Ureter (tissue), 1 donor: ENCODE measurements at places on chromosomes 5 and 9. TPM values are rescaled to one million over a fixed set of nuclear protein-coding genes. Genes with fewer than 3 reads are reported as not detected.

DNA sequence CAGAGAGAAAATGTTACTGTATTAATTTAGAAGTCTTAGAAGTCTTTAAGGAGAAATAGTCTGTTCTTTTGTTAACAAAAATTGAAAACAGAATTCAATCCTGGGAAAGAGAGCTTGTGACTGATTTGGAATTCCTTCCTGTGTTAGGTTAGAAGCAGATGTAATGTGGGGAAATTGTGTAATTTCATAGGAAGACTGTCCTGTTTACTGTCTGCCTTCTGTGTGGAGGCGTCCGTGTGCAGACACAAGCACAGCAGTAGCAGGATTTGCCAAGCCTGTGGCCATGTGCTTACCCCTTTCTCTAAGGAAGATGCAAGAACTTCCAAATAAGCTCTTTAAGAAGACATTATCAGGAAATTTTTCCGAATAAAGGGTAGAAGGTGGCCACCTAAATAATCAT lies 36.7 kb upstream of the F2R start:
- DNase-seq, result no peak

TTC1 gene
- total RNA-seq, result 38.0 TPM

- no peak for DNase-seq
Measured at GRCh38 chr5:50990296-50990924, 324.0 kb downstream of the PARP8 start.

GRCh38 chr5:60504342-60504741 lies 195.6 kb downstream of the DEPDC1B start:
- no peak for DNase-seq
